ENCODE measurements at places on chromosomes 5 and 9. TPM values are rescaled to one million over a fixed set of nuclear protein-coding genes. Genes with fewer than 3 reads are reported as not detected.

GRCh38 chr9:99137225-99137624 lies 32.3 kb downstream of the TGFBR1 start:
- peak; percentile 21 for DNase-seq

DNA sequence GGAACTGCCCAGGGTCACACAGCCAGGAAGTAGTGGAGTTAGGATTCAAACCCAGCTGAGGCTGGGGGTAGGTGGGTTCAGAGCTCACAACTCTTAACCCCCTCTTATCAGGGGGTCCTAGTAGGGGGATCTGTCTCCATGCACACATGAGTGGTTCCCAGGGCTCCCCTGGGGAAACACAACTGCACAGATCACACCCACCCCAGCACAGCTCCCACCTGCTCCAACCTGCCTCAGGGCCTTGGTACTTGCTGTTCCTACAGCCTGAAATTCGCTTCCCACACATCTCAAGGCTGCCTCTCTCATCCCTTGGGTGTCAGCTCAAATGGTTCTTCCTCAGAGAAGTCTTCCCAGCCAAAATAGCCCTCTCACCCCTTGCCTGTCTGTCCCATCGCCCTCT lies 4.8 kb downstream of the SNCB start:
- no peak for DNase-seq

GRCh38 chr5:43603344-43604217 lies 601 bp downstream of the NNT start:
- DNase-seq, result peak; percentile 44

The ANXA2R gene
- 3.0 TPM for total RNA-seq
